ENCODE measurements at places on chromosomes 11 and 22.

GRCh38 chr11:126701520-126701897, 299.1 kb downstream of the KIRREL3 start:
- no peak for DNase-seq

- DNase-seq: no peak
Measured at GRCh38 chr22:22691716-22692701, 47.6 kb downstream of the GGTLC2 start.

DNA sequence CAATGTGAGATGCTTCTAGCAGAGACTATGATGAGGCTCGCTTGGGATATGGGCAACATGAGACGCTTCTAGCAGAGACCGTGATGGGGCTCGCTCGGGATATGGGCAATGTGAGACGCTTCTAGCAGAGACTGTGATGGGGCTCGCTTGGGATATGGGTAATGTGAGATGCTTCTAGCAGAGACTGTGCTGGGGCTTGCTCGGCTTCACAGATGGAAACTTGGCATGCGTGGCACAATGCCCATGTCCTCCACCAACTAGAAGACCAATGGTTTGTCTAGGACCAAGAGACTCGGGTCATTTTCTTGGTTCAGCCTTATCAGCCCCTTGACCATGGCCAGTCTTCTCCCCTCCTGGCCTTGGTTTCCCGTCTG, 7.1 kb downstream of the MYEOV start:
- no peak for DNase-seq

GRCh38 chr22:40024201-40025061, 29.7 kb downstream of the FAM83F start:
- no peak for DNase-seq

GRCh38 chr11:94128291-94128745, 323 bp upstream of the PANX1 start:
- DNase-seq: no peak

GRCh38 chr11:43503417-43503816, 144.7 kb downstream of the TTC17 start:
- DNase-seq: no peak

- DNase-seq: no peak
Measured at GRCh38 chr22:37951305-37951704, 2.1 kb downstream of the C22orf23 start.

- DNase-seq: no peak
Measured at GRCh38 chr22:41833369-41834004, 582 bp downstream of the SREBF2 start.

DNA sequence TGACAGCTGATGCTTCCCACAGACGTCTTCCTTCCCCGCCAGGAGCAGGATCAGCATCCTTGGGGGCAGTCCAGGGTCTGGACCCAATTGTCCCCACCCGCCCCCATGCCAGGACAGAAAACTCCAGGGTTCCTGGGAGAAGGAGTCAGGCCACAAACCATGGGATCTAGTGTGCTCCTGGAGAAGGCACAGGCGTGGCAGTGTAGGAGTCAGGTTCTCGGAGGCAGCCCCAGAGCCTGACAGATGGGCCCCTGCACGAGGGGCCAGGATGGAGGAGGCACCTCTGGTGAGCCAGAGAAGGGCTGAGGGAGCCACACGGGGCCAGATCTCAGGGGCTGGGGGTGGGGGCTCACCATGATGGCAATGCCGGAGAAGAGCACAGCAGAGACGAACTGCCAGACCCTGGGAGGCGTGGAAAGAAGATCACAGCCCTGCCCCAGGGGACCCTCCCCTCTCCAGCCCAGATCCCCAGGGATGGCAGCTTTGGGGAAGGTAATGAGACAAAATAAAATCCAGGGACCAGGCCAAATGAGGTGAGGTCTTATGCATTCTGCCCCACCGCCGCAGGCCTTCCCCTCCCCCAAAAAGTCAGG, 13.6 kb downstream of the TP53I11 start:
- no peak for DNase-seq

- no peak for DNase-seq
Measured at GRCh38 chr11:87775036-87775435, 400.2 kb downstream of the RAB38 start.

DNA sequence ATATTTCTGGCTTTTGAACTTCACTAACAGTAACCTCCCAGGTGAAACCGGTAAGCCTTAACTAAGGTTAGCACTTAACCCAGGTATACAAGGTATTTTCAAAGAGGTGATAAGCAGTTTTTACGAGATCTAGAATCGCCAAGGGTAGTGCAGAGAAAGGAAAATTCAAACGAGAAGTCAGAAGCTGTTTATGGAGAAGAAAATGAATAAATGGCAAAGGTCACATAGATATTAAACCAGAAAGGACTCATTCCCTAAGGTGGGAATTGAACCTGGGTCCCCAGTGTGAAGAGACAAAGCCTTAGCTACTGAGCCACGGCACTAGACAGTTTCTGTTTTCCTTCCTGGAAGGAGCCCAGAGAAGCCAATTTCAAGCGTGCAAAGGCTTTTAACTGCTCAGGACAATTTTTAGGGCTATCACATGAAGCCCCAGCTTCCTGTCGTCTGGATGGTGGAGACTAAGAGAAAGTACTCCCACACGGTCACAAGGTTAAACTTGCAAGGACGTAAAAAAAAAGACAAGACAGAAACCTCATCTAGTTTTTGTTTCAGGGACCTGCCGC, 5.7 kb upstream of the C1QTNF6 start:
- no peak for DNase-seq

DNA sequence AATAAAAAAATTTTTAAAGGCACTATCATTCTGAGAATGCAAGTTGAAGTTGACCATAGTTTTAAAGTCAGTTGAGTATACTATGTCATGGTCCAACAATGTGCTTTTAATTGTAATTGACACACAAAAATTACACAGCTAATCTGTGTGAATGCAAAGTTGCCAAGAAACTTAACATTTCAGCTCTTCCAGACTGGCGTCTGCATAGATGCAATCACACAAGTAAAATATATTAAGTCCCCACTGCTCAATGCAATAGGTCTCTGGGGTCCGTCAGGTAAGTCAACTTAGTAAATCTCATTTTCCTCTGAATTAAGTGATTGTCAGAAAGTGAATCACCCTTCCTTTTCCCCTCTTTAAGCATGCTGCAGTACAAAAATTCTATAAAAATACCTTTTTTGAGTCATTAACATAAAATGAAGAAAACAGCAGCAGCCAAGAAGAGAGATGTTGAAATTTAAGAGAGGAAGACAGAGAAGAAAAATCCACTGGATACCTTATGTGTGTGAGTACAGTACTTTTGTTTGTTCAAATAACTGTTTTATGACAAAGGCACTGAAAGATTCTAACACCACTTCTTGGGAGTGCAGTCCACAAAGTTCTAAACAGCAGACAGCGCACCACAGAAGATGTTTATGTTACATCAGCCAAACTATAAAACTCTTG, 5.1 kb downstream of the FZD4 start:
- DNase-seq: no peak

- no peak for DNase-seq
Measured at GRCh38 chr11:6391537-6392134, 1.4 kb downstream of the SMPD1 start.

All from NCI-H2081 treated with DMSO at 0.1 percent for 48 hours (cell line).